DMS79 treated with DMSO at 0.1 percent for 48 hours (cell line): ENCODE measurements at places on chromosomes 3 and 15.
A peak's percentile ranks its signal among the peaks of the same experiment; 100 is the strongest.

- no peak for DNase-seq
Observed at GRCh38 chr3:10437272-10437994, 68.0 kb downstream of the ATP2B2 start.

DNA sequence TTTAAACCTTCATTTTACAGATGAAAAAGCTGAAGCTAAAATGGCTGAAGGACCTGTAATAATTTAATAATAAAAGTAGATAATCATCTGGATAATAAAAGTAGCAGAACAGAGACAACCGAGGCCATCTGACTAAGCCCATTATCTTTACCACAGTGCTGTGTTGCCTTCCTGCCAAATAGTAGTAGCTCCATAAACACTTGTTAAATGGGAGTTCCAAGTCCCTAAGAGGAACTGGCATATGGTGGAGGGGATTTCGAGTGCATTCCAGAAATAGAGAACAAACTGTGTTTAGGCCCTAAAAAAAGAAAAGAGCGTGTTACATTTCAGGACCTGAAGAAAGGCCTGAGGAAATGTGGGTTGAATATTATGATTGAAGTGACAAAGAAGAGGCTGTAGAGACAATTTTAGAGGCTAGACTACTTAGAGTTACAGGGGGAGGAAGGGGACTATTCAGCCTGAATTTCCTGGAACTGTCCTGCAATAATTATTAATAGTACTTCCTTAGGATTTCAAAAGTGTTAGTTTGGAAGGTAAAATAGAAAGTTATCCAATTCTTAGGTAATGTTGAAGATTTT lies 424.3 kb downstream of the ROBO2 start:
- DNase-seq, result no peak

DNA sequence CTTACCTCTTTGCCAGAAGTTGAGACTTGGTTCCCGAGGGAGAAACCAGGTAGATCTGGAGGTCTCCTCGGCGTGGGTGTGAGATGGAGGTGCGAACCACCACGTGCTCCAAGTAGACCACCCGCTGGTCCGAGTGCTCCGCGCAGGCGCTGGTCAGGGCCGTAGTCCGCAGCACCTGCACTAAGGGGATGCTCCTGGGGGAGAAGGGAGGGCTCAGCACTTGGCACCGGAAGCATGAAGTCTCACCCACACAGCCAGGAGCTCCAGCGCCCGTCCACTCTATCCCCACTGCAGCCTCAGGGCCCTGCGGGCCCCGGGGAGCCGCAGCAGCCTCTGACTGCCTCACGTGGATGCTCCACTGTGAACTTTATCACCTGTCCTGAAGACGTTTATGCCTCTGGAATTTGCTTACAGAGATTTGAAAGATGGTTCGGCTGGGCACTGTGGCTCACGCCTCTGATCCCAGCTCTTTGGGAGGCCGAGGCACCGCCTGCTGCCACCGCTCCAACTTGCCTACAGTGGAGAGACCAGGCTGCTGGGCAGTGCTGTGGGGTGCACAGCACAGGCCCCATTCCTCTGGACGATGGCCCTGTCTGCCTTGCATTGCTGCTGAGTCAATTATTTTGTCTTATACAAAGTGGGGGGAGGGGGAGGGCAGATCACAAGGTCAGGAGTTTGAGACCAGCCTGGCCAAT lies 75.4 kb upstream of the SNRPA1 start:
- DNase-seq, result no peak

- DNase-seq, result peak; percentile 32
Observed at GRCh38 chr3:97958796-97959195, 13.4 kb downstream of the RIOX2 start.

GRCh38 chr3:105459566-105460290 lies 93.0 kb downstream of the ALCAM start:
- DNase-seq, result no peak

DNA sequence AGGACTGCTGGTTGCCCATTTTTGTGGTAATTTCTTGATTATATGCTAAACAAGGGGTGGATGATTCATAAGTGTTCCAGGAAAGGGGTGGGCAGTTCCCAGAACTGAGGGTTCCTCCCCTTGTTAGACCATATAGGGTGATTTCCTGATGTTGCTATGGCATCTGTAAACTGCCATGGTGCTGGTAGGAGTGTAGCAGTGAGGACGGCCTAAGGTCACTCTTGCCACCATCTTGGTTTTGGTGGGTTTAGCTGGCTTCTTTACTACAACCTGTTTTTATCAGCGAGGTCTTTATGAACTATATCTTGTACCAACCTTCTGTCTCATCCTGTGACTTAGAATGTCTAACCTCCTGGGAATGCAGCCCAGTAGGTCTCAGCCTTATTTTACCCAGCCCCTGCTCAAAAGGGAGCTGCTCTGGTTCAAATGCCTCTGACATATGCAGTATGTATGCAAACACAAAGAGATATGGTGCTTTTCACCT lies 46.2 kb downstream of the C3orf38 start:
- DNase-seq, result no peak

DNA sequence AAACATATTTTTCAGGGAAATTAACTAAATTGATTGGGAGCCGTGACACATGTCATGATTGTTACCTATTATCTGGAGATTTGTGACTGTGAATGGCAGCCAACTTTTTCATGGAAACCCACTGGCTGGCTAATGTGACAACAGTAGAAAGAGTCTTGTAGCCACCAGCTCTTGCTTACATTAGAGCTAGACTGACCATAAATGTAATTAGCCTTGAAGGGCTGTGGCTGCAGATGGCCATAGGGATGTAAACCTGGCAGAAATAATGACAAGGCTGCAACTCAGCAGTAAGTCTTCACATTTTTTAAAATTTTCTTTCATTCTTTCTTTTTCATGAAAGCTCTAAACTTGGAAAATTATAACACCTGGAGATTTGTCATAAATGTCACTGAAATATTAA lies 168.2 kb upstream of the ROBO2 start:
- DNase-seq, result no peak

DNA sequence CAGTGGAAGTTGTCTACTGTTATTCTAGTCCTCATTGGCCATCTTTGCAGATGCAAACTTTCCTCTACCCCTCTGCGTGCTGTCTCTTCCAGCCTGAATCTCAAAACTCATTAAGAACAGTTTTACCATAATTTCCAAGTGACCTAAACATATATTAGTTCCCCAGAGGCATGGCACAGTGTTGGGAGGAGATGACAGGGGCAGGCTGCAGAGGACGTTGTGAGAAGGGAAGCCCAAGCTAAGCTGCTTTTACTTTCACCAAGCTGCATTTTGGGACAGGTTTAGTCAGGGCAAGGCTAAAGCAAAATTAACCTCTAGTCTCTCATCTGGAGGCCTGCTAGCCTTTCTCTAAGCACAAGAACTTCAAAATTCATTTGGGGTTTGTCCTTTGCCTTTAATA lies 318.6 kb upstream of the SATB1 start:
- no peak for DNase-seq

GRCh38 chr3:122930063-122930997 lies 97.2 kb downstream of the SEMA5B start:
- no peak for DNase-seq

DNA sequence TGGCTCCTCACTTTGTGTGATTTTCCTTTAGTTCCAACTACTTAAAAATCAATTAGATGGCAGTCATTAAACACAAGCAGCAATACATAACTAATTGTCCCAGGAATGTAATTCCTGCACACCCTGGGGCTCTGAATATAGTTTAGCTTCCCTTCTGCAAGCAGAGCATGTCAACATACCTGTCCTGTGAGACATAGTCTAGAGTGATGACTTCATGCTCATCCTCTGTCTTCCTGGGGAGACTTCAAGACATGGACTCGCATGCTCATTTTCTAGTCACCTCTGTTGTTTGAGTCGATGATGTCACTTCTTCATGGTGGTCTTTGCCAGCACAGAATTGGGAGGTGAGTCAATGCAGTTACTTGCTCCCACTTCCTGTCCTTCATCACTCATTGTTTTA lies 15.7 kb downstream of the C3orf52 start:
- no peak for DNase-seq

DNA sequence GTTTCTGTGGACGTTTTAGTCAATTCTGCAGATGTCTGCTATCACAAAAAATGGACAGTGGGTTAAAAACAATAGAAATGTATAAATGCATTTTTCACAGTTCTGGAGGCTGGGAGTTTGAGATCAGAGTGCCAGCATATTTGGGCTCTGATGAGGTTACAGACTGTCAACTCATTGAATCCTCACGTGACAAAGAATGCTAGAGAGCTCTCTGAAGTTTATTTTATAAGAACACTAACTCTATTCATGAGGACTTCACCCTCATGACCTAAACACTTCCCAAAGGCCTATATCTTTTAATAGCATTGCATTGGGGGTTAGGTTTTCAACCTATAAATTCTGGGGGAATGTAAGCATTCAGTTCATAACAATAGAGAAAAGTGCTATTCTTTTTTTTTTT lies 182.6 kb upstream of the SLITRK3 start:
- no peak for DNase-seq

DNA sequence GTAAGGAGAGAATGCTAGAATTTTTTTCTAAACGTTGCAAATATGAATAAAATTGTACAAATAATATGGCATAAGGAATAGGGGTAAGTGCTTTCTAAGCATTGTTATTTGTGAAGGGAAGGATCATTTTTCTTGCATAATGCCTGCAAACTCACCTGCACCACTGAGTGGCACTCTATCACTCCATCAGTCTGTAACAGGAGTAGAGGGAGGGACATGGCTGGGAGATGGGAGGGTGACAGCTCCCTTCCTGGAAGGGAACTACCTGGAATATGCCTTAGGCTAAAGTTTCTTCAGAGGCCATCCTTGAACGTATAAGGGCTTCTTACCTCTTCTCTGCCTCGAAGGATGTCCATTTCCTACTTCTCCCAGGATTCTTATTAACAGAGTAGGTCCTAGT lies 3.0 kb downstream of the NAALADL2 start:
- DNase-seq, result no peak

GRCh38 chr15:88904257-88904623 lies 8.9 kb upstream of the HAPLN3 start:
- DNase-seq, result no peak

GRCh38 chr15:37873336-37873735 lies 61.1 kb upstream of the TMCO5A start:
- no peak for DNase-seq

DNA sequence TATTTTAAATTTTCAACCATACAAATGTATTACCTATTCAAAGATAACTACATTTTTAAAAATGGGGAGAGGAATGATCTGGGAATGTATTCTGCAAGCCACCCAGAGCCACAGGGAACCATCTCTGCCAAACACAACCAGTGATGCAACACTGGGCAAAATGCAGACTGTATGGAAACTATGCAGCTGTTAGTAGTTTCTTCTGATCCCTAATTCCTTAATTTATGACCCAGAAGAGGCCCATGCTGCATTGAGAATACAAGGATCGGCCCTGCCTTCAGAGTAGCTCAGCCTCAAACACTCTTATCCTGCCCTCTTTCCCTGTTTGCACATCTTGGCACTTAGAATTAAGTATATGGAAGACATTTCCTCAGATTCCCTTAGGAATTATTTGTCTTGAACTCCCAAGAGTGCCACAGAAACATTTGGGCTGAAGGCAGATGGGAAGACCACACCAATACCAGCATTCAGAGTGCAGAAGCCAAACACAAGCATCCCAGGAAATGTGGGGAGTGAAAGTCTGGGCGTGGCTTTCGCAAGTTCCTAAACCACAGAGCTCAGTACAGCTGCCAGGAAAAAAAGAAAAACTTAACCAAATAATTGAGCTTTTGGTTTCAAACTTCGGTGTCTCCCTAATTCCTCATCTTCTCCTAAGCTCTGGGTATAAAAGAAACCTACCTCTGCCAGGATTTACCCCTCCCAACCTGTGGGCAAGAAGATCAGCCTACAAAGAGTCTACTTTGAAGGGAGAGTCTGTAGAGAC lies 5.3 kb downstream of the SNUPN start:
- no peak for DNase-seq

DNA sequence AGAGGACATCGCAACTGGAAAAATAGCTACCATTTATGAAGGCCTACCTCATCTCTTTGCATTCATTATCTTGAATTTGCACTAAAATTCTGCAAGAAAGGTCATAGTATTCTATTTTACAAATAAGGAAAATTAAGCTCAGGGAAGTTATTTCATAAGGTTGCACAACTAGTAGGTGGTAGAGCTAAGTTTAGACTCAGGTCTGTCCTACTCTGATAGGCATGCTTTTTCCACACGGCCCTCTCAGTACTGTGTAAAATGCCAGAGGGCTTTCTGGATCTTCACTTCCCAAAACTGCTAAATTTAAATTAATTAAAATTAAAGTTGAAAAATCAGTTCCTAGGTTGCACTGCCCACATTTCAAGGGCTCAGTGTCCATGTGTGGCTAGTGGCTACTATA lies 18.3 kb downstream of the MAP2K1 start:
- DNase-seq, result no peak

DNA sequence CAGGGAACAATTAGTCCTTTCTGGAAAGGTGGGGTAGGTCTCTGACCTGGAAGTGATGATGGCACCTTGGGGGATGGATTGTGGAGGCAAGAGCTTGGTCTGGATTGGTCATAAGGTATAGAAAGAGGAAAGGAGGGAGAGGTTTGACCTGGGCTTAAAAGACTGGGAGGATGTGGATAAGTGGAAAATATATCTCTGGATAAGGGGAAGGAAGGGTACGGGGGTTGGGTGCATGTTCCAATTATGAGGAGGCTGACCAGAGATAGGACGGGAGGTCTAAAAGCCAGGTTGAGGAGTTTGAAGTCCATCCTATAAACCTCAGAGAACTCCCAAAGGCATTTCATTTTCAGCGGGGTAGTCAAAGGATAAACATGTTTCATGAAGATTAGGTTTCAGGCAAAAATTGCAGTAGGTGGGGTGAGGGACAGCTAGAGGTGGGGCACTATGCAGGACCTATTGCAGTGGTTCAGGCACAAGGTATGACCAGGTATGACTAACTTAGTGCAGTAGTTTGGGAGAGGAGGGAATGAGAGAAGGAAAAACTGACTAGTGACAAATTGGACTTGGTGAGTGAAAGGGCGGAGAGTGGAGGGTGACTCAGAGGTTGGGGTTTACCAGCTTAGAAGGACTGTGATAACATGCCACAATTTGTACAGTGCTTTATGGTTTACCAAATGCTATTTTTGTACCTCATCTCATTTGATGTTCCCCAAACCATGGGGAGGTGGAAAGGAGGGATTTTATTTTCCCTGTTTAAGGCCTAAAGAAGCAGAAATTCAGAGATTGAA lies 10.7 kb downstream of the PDE8A start:
- no peak for DNase-seq

- DNase-seq, result no peak
Observed at GRCh38 chr15:99953886-99954285, 220.6 kb upstream of the LYSMD4 start.

- DNase-seq, result peak; percentile 66
Observed at GRCh38 chr3:197555281-197556261, at the start of gene BDH1. BDH1 (minus strand) TSS chr3:197555968; CDS start chr3:197546443, 9,525 bp downstream.

GRCh38 chr3:56096999-56097398 lies 371.3 kb downstream of the ERC2 start:
- no peak for DNase-seq

- no peak for DNase-seq
Observed at GRCh38 chr3:72411843-72412242, 436.4 kb downstream of the SHQ1 start.

GRCh38 chr15:94804613-94805012 lies 573.3 kb downstream of the MCTP2 start:
- no peak for DNase-seq

DNA sequence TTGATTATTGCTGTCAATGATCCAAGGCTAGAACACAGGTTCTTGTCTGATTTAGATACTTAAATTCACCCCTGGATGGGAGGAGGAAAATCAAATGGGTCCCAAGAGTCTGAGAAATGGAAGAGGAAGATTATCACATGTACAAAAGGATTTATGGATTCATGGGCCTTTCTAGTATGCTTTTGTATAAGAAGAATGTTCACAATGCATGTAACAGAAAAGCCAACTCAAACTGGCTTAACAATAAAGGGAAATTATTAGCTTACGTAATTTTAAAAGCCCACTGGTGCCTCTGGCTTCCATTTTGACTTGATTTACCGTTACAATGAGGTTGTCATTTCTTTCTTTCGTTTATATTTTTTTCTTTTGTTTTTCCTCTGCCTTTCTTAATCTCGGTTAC lies 782.5 kb upstream of the GRM7 start:
- no peak for DNase-seq
